RPMI7951 (cell line): ENCODE measurements at places on chromosomes 11 and 22.

DNA sequence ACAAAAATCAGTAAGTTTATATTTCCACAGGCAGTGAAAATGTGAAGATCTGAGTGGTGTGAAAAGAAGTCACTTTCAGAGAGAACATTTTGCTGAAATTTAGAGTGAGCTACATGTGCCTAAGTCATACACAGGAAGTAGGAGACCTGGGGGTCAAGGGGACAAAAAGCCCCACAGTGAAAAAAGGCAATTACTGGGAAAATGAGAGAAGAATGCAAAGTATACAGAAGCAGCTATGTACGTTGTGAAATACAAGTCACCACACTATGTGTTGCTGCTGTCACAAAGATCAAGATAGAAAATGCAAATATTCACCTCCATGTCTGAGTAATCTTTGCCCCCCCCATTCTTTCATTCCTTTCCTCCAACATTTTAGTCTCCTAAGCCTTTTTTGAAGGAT lies 21.6 kb upstream of the SESN3 start:
- no peak for DNase-seq

DNA sequence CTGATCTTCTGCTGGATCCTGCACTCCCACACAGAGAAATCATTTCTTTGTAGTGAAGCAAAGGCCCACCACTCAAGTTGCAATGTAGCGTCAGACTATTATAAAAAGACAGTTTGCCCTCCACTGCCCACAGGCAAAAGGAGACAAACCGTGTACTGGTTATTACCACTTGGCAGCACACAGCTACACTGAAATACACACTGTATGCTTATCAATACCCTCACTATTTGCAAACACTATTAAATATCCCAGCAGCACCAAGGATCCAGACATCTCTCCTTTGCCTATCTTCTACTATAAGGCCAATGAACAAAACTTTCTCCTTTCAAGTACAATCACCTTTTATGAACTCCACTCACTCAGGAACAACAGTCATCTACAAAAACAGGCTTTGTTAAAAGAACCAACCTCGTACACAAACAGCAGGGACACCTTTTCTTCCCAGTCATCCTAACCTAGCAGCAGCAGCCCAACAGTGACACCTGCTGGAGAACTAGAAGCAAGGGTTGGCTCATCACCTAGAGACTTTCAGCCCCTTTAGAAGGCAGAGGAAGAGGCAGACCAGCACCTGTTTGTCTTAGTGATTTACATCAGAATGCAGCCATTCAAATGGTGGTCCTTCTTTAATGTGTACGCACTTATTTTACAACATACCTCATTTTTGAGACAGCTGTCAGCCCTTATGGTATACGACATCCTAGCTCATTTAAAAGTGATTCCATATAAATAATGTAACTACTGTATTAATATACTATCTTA lies 56.1 kb downstream of the AMBRA1 start:
- peak; percentile 63 for DNase-seq

DNA sequence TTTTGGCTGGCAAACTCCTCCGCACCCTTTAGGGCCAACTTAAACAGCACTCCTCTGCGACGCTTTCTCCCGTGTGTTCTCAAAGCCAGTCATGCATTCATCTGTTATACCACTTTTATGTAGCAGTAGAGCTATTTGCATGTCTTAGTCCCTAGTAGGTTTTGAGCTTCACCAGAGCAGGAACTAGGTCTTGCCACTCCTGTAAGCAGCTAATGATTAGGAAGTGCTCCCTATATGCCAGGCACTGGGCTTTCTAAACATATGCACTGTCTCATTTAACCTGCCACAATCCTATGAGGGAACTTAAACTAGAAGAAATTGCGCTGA lies 180.8 kb downstream of the DBX1 start:
- no peak for DNase-seq

DNA sequence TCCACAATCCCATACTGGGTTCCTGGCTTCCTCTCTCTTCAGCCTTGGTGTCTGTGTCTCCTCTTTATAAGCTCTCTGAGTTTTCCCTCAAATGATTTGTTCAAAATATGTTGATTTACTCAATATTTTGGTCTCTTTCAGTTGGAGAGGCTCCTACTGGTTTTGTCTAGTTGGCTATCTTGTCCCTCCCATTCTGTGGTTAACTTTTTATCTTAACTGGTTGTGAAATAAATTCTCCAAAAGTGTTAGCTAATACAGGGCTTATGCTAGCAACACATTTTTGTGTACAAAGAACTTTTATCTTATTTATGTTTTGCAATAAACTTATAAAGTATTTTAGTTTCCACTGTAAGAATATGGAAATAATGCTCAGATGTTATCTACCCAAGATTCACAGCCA lies 200.9 kb downstream of the AASDHPPT start:
- DNase-seq, result no peak

- DNase-seq, result no peak
These were observed 98.6 kb downstream of the KIAA1671 start for GRCh38 chr22:25051073-25051472.

- no peak for DNase-seq
These were observed 9.2 kb upstream of the NAA40 start for GRCh38 chr11:63929616-63930015.

GRCh38 chr22:45867118-45867905 lies 109.7 kb downstream of the WNT7B start:
- DNase-seq, result peak; percentile 40

DNA sequence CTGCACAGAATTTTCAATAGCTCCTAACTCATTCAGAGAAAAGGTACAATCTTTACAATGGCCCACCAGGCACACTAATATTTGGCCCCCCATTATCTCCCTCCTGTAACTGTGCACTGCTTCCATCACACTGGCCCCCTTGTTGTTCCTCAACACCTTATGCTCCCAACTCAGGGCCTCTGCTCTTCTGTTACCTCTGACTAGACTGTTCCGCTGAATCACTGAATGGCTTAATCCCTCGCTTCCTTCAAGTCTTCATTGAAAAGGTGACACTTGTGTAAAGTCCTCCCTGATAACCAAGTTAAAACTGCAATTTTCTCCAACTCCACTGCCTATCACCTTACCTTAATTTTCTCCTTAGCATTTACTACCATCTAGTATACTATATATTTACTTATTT lies 21.8 kb downstream of the PIK3C2A start:
- DNase-seq, result no peak

DNA sequence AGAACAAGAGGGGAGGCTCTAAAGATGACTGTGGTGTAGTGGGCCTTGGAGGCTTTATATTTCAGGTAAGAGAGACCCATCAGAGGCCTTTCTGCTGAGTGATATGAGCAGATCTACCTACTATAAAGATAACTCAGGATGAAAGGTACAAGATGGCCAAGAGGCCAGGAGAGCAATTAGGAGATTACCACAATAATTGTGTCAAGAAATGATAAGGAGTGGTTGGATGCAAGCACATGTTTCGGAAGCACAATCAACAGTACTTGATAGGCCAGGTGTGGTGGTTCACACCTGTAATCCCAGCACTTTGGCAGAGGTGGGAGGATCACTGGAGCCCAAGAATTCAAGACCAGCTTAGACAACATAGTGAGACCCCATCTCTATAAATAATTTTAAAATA lies 43.8 kb downstream of the SIK3 start:
- no peak for DNase-seq

DNA sequence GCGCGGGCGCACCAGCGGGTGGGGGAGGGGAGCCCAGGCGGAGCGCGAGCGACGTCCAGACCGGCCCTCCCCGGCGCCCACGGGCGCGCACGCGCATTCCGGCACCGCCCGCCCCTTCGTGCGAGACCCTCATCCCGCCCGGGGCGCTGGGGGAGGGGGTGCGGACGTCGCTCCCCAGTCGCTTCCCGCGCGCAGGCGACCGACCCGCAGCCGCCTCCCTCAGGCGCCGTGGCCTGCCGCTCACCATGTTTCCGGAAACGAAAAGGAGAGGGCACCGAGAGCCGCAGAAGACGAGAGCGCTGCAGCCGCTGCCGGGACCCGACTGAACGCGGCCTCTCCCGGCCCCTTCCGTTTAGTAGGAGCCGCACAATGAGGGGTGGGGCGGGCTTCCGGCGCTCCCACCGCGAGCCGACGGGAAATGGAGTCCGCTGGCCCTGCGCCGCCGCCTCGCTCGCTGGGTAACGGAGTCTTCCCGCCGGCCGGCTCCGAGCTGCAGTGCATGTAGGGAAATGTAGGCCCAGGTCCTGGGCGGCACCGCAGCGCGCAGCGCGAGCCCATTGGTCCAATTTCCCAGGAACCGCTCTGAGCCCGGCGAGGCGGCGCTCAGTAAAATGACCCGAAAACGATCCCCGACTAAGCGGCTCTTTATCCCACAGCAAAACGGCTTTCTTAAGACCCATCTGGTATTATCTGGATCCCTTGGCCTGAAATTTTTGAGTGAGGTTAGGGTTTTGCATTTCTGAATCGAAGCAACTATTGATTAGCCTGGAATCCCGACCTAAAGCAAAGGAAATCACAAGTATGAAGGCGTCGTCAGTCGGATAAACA lies at the start of gene CFL1:
Gene CFL1, minus strand, starts transcription at position 328 of the 828 bp plus-strand sequence. Its CDS starts 81 bp downstream, at position 247.
- peak; percentile 98 for DNase-seq

GRCh38 chr11:101363706-101364275 lies 220.0 kb downstream of the TRPC6 start:
- DNase-seq, result no peak

DNA sequence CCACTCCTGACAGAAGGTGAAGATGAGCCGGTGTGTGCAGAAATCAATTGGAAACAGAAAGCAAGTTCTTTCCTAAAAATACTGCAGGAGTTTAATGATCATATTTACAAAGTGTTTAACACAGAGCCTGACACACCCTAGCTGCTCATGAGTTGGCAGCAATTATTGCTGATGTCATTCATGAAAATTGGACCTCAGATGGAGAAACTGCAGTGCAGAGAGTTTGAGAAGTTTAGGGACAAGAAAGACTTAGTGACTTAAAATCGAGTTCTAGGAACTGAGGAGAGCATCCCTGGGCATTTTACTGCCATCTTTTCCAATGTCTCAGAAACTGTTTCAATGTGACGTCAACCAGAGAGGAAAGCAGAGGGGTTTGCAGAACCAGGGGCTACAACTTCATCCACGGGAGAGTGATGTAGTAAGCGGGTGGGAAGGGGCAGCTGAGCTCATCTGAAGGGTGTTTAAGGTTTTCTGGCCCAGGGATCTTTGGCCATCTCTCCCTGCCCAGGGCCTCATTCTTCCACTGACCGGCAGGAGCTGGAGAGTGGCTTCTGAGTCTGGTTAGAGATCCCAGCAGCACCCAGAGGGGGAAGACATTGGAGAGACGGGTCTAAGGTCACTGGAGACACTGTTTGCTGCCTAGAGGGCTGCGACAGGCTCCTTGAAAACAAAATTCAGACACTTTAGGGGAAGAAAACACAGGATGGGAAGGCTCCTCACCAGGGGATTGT lies 21.1 kb upstream of the IGLL5 start:
- DNase-seq, result no peak

GRCh38 chr22:29907753-29908515 lies 25.0 kb downstream of the MTMR3 start:
- DNase-seq, result peak; percentile 94

GRCh38 chr11:125049164-125049792 lies 13.8 kb upstream of the SLC37A2 start:
- no peak for DNase-seq

GRCh38 chr22:31625661-31626426 lies 36.2 kb downstream of the PISD start:
- DNase-seq, result no peak

DNA sequence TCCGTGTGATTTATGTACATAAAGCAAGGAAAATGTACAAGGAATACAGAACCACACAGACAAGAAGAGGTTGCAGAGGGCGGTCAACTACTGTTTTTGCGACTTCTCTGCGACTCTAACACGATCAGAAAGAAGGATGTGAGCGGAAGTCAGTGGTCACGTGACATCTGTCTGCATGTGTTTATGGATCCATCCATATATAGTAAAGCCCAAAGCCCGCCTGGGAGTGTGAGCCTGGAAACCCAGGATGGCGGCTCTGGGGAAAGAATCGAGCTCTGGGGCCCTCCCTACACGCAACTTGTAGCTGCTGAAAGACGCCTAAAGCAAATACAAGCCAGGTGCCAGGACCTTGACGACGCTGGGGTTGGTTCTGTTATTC lies 8.8 kb downstream of the OSBPL5 start:
- peak; percentile 42 for DNase-seq

DNA sequence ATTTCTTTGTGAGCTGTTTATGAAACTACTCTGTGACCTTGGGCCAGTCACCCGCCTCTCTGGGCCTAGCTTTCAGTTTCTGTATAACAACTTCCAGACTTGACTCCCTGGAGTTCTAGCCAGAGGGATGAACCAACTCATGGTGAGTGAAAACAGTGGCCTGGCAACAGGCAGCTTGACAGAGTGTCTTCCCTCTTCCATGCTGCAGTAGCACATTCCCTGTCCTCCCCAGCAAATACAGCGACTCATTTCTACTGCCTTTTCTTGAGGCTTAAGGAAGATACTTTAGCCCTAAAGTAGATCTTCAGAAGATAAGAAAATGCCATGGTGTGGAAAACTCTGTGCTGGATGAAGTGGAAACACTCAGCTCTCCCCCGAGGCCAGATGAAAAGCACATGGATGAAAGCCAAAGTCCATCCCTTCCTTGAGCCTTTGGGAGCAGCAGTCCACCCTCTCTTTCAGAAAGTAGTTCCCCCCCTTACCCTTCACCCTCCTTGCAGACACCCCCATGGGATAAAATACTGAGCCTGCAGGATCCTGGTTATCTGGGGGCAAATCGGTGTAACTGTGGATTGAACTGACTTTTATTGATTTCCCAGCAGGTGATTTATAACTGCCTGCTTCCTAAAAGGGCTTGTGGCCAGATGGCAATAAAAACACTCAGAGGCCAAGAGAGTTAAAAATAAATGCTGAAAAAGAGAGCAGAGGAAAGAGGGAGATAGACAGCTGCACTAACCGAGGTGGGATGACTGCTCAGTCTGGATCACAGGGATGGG lies 24.1 kb downstream of the IRAG1 start:
- peak; percentile 97 for DNase-seq

- DNase-seq, result no peak
These were observed 532.8 kb downstream of the BRD1 start for GRCh38 chr22:49294656-49295464.

GRCh38 chr11:65131417-65131776 lies 2.9 kb downstream of the SYVN1 start:
- no peak for DNase-seq

- DNase-seq, result no peak
These were observed 76.0 kb downstream of the LARGE1 start for GRCh38 chr22:33844273-33844672.

DNA sequence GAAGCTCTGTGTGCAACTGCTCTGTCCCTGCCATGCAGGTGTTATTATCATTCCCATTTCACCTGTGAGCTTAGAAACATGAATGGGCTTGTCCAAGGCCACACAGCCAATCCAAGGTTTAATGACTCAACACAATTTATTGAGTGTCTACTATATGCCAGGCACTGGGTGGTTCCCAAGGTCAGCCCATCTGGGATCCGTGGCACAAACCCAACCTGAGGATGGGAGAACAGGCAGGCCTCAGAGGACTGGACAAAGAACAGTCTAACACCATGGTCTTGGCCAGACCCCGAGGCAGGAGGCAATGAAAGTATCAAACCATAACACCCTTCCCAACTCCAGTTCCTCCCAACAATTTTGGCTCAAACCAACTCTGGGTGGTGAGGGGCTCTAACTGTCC lies 15.7 kb downstream of the SPATA19 start:
- no peak for DNase-seq

GRCh38 chr22:50264104-50264745 lies 2.7 kb upstream of the MAPK12 start:
- DNase-seq, result no peak
